Stimulated activated CD4-positive, alpha-beta T cell treated with anti-CD3 and anti-CD28 coated beads, Interleukin-15, amount 100 ng/mL, for 1 hour (primary cell): ENCODE measurements at places on chromosomes 11 and 22.

- no peak for DNase-seq
Observed at GRCh38 chr11:12679471-12679870, 5.2 kb downstream of the TEAD1 start.

GRCh38 chr11:92803391-92803790 lies 166.1 kb upstream of the MTNR1B start:
- DNase-seq = no peak

GRCh38 chr11:128172046-128172878 lies 415.1 kb downstream of the ETS1 start:
- DNase-seq = peak; percentile 74

- no peak for DNase-seq
Observed at GRCh38 chr22:37917874-37918548, 11.9 kb downstream of the MICALL1 start.

GRCh38 chr11:88181776-88182175 lies 6.5 kb upstream of the RAB38 start:
- no peak for DNase-seq

- DNase-seq = no peak
Observed at GRCh38 chr22:29786031-29786430, 18.9 kb downstream of the UQCR10 start.

GRCh38 chr22:50063589-50064393 lies 5.7 kb upstream of the TTLL8 start:
- DNase-seq = no peak

GRCh38 chr22:34973926-34974325 lies 92.0 kb upstream of the ISX start:
- DNase-seq = no peak

- no peak for DNase-seq
Observed at GRCh38 chr11:84963240-84963639, 663.9 kb downstream of the DLG2 start.

- no peak for DNase-seq
Observed at GRCh38 chr11:69086152-69087132, 37.7 kb downstream of the TPCN2 start.

GRCh38 chr11:131819865-131820264 lies 449.4 kb downstream of the NTM start:
- no peak for DNase-seq

GRCh38 chr11:31865606-31866300 lies 54.6 kb upstream of the PAX6 start:
- DNase-seq = no peak

DNA sequence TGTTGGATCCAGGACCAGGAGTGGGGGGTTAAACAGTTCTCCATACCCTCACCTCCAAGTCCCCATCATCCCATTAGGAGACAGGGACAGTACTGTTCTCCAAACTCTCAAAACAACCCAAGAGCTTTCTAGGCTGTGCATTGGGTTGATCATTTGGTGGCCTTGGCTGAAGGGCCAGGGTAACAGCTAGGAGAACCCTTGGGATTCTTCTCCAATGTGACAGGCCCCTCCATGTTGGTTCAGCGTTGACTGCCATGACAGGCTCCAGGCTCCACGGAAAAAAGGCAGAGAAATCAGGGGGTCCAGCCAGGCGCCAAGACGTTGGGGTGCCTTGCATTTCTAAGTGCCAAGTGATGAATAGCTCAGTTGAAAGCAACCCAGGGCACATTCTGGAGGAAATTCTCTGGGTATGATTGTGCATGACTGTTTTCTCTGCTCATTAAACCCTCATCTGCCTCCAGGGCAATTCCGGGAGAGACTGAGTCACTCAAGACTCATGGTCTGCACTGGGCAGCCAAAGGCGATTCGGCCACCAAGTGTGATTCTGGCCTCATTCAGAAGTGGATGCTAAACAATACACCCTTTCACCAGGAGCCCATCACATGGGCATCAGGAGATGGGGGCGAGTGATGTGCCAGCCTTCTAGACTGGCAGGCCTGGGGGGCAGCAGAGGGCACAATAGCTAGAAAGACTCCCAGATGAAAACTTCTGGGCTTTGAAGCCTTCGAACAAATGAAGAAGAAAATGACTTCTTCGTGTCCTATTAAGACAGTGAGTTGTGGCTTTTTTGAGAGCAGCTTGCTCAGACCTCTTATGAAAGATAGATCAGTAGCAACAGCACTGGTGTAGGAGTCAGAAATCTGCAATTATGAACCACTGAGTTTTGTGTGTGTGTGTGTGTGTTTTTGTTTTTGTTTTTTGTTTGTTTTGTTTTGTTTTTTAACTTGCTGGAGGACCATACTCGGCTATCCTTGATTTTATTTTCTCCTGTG lies 27.7 kb downstream of the CD44 start:
- DNase-seq = no peak

GRCh38 chr11:6606471-6607189 lies 3.1 kb downstream of the ILK start:
- peak; percentile 21 for DNase-seq

DNA sequence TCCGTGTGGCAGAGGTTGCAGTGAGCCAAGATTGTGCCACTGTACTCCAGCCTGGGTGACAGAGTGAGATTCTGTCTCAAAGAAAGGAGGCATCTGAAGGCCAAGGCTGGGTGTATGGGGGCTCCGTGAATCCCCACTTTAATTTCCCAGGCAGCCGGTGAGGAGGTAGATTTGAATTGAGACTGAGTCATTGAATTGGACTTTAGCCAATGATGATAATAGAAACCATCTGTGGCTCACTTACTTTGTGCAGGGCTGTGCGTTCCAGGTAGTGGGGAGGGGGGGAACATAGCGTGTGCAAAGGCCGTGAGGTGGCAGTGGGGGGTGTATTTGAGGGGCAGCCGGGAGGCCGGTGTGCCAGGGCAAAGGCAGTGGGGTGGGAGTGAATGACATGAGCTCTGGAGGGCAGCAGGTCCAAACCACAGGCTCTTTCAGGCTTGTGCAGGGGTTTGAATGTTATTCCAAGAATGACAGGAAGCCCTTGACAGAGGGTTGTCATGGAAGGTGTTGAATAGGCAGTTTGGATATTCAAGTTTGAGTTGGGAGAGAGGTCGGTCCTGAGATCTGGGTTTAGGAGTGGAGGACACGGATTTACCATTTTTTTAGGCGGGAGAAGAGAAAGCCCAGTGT lies 6.1 kb downstream of the ARHGAP8 start:
- no peak for DNase-seq

DNA sequence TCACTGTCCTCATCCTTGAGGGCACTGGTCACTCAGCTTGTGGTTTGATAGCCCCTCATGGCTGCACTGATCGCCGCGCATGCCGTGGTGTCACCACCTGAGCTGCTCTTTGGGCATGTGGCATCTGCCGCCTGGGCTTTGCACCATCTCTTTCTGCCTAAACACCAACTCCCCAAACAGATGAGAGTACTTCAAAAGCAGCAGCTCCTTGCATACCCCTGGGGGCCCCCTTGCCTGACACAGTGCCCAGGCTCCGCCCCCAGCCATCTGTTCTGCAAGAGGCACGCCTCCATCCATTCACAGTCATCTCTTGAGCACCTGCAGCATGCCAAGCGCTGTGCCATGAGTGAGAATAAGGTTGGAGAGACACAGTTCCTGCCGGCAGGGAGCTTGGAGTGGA lies 104.5 kb upstream of the B3GAT1 start:
- no peak for DNase-seq

DNA sequence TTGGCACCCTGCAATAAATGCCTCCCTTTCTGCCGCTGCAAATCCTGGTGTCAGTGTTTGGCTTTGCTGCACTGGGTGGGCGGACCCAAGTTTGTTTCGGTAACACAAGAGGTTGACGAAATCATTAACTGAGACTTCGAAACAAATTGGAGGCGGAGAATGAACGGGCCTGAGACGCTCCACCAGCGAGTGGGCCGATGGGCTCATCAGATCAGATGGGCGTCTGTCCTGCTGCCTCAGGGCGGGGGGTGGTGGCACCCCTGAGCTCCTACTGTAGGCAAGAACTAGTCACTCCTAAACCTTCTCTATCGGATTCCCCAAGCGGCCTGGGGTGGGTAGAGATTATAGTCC lies 918 bp upstream of the CAPN5 start:
- no peak for DNase-seq

DNA sequence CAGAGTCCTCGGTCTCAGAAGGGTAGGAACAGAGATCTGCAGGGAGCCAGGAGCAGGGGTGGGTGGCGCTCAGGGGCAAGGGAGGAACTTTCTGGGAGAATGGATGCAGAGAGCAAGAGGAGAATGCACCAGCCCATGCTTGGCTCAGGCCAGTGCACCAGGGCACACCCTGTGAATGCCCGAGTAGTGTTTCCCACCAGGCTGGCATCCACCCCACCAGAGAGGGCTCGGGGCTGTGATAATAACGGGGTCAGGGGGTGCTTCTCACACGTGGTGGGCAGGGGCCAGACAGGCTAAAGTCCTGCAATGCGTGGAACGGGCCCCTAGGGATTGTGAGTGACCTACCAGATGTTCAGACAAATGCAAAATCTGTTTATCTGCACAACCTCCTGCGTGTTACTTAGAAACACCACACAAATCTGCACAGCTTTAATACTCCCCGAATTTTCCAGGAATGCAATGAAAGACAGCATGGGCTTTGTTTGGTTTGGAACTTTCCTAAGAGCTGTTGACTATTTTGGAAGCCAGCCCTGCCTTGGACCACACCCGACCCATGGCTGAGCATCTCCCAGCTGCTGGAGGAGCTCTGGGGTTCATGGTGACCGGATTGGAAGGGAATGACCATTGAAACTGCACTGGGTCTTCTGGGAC lies 368.3 kb downstream of the SHANK2 start:
- no peak for DNase-seq

DNA sequence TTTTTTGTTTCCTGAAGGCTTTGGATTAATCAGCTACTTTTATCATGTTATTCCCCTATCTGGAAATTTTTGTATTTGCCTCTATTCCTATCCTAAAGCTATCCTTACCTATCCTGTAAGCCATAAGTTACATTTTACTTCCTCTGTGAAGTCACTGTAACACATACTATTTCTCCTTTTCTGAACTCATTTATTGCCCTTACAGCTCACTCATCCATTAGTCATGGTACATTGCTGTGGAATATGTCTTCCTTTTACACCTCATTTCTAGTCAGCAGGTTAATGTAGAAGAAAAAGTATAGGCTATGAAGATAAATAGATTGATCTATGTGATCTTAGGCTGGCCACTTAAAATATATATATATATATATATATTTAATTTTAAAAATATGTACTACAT lies 28.0 kb downstream of the SWAP70 start:
- no peak for DNase-seq

DNA sequence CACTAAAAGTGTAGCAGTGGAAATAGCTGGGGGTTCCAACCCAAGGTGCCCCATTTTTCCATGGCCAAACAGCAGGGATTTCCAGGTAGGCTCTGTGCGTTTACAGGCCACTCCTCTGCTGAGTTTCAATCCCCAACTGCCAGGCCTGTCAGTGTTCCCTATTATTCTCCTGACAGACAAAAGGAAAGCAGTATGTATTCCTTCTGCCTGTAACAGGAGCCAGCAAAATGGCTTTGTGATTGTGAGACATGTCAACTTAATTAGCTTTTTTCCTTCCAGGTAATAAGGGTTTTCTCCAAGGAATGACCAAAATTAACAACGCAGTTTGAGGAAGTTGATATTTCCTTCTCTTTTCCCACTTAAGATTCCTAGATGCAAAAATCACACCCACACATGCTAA lies 277.1 kb upstream of the MPPED2 start:
- DNase-seq = no peak

GRCh38 chr11:28259177-28259843 lies 151.1 kb downstream of the METTL15 start:
- no peak for DNase-seq

DNA sequence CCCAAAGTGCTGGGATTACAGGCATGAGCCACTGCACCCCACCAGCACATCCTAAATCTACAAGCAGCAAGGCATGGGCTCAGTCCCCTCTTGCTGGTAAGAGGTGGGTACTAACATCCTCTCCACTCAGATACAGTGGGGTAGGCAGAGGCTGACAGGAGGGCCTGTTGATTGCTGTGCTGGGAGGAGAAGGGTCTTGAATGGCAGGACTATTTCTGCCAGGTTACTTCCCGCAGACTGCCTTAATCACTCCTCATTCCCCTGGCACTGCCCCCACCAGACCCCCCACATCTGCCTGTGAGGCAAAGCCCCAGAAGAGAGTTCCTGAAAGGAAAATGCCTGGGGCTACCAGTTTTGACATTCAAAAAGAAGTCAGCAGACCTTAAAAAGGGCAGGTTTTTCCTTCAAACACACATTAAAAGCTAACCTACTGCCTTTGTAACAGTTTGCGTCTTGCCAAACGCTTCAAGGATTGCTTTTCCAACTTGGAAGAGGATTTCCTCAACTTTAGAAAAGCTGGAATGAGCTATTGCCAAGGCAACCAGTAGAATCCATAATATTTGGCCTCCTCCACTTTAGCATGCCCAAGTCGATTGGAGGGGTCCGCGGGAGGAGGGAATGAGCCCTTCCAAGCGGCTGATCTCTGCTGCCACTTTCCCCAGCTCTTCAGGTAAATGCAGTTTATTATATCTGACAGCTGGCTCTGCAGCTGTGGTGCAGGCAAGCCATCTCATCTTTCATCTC lies 62.0 kb downstream of the FDX1 start:
- no peak for DNase-seq

DNA sequence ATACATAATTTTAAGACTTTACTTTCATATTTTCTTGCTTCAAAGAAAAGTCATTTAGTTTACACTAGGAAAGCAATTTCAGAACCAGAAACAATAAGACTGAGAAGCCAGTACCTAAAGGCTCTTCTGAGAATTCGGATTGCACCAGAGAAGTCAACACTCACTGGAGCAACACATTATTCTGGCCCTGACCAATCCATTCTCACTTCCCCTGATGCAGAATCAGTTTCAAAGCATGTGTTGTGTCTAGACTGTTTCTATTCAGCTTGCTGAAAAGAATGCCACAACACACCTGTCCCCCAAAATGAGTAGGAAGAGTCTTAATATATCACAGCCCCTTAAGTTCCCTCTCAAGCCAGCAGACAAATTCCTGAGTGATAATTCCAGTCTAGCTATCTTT lies 1074.3 kb upstream of the TENM4 start:
- DNase-seq = no peak

DNA sequence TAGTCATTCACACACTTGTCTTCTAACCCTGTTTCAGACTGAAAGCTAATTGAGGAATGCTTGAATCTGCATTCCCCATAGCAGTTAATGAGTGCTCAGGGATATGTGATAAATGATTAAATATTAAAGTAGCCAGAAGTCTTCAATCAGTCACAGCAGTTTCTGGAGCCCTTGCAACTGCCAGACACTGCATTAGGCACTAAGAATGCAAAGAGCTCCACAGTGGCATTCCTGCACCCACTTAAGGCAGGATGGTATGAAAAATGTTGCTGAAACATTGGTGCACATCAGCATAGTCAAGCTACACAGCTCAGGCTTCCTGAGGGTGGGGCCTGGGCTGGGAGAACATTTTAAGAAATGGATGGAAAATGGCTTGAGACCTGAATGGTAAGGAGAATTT lies 6.5 kb downstream of the DTX4 start:
- DNase-seq = no peak

GRCh38 chr11:45933131-45933831 lies 10.8 kb downstream of the LARGE2 start:
- DNase-seq = no peak

DNA sequence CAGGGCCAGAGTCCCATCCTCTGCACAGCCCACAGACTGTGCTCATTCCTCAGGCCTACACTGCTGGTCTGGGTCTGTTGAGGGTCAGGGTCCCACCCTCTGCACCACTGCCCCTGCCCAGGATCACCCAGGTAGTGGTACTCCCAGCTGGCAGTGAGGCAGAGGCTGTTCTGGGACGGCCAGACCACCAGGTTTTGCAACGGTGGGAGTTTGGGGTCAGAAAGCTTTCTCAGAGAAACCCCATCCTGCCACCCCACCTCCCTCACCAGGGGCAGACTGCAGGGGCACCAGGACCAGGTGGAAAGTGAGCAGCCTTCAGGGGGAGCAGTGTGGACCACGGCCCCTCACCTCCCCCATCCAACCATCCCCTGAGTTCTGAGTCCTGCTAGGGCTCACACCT lies 10.8 kb downstream of the NPTXR start:
- DNase-seq = no peak
